MCF 10A (cell line): ENCODE measurements at places on chromosomes 2 and 18. TPM values are rescaled to one million over a fixed set of nuclear protein-coding genes. Genes with fewer than 3 reads are reported as not detected.

SP5 gene
- total RNA-seq: not detected in 2 replicates

DNA sequence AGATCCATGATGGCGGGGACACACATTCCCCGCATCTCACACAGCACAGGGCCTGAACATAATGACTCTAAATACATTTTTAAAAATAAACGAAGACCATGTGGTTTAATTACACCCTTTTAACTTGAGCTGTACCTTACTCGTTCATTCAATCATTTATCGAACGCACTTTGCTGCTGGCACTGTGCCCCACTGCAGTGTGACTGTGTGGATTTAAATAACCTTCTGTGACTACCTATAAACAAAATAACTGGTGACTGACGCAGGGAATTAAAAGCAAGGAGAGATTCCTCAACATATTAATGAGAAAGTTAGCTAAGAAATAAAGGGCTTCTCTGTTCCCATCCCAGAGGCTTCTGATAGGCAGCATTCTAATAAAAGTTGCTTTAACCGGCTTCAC lies 10.9 kb upstream of the FZD7 start:
- H3K4me1 ChIP-seq: no peaks in the 10 kb centered on the region
- no peak overlapping the region for H3K27ac ChIP-seq
- H3K27me3 ChIP-seq: peaks cover 30% of the 10 kb centered on the region
- no peak for DNase-seq

DNA sequence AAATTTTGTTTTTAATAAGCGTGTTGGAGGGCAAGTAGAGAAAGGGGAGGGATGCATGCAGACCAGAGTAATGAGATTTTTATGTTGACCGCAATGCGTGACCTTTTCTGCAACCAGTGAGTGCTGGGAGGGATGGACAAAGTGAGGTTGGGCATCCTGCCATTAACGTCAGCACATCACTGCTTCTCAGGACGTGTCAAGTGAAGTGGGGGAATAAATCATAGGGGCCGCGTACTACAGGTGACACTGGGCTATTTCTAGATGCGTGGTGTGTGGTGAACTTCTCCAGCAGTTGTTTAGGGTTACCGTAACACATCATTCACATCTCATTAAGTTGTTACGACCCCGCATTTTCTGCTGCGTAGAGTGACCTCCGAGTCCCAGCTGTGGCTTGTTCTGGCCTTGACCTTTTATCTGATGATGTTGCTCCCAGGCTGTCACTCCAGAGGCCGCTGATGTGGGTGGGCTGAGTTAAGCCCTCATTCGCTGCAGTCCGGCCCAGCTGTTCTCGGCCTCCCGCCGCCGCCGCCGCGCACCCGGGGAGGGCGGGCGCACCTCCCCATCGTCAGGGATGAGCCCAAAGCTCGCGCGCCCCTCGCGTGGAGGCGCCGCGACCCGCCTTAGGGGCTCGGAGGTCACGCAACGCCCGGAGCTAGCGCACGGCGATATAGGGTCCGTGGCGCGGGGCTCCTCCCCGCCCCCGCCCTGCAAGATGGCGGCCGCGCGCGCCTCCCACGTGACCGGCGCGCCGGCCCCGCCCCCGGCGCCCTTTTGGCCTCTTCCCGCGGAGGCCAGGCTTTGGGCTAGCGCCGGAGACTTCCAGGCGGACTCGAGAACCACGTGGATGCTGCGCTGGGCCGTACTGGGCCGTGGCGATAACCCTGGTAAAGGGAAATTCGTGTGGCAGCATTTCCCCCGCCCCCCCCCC lies 3.5 kb downstream of the ZCCHC2 start:
- no peaks in the 10 kb centered on the region for H3K27me3 ChIP-seq
- H3K36me3 ChIP-seq: peaks cover 7% of the 10 kb centered on the region
- H3K4me1 ChIP-seq: peaks cover 17% of the 10 kb centered on the region
- DNase-seq: peak; percentile 83
- peak overlapping the region; percentile 28 for H3K27ac ChIP-seq
- H3K4me3 ChIP-seq: peak overlapping the region; percentile 76

DNA sequence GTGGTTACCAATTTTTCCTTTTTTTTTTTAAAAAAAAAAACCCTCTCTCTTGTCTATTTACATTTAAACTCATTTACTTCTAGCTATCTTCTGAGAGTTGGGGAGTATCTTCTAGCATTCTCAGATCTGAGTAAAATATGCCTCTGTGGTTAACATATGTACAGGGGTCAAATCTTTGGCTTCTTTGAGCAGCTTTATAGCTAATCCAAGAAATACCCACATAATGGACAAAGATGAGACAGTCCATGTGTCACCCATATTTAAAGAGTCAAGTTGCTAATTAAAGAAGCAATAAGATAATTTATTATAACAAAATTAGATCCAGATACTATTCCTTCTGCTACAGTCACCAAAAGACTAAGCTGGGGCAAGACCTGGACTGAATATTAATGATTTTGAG lies 139.0 kb upstream of the HNRNPA3 start:
- DNase-seq: no peak
- no peak overlapping the region for H3K4me3 ChIP-seq
- H3K36me3 ChIP-seq: no peaks in the 10 kb centered on the region
- no peak overlapping the region for H3K27ac ChIP-seq

NEU2 gene
- not detected in 2 replicates for total RNA-seq

- H3K36me3 ChIP-seq: peaks cover 8% of the 10 kb centered on the region
- H3K27me3 ChIP-seq: no peaks in the 10 kb centered on the region
- no peak overlapping the region for H3K4me3 ChIP-seq
- H3K27ac ChIP-seq: no peak overlapping the region
These were observed 9.1 kb downstream of the SP9 start for GRCh38 chr2:174343623-174344455.

GRCh38 chr2:147554521-147555107 lies 290.2 kb upstream of the ACVR2A start:
- no peaks in the 10 kb centered on the region for H3K27me3 ChIP-seq
- H3K36me3 ChIP-seq: no peaks in the 10 kb centered on the region
- no peaks in the 10 kb centered on the region for H3K4me1 ChIP-seq
- H3K4me3 ChIP-seq: no peak overlapping the region
- H3K27ac ChIP-seq: no peak overlapping the region
- DNase-seq: no peak

- DNase-seq: no peak
- H3K27me3 ChIP-seq: no peaks in the 10 kb centered on the region
- H3K4me1 ChIP-seq: no peaks in the 10 kb centered on the region
- H3K36me3 ChIP-seq: no peaks in the 10 kb centered on the region
- H3K4me3 ChIP-seq: no peak overlapping the region
These were observed 544.7 kb downstream of the PARD3B start for GRCh38 chr2:205089958-205090357.

HJURP gene
- total RNA-seq: 12.7 and 29.3 TPM in 2 replicates

- no peaks in the 10 kb centered on the region for H3K36me3 ChIP-seq
- H3K4me3 ChIP-seq: no peak overlapping the region
- peak overlapping the region; percentile 43 for H3K27ac ChIP-seq
- H3K4me1 ChIP-seq: peaks cover 10% of the 10 kb centered on the region
- DNase-seq: peak; percentile 58
These were observed 439.3 kb downstream of the TMX3 start for GRCh38 chr18:68275616-68276015.

MTHFD2 gene
- total RNA-seq: 387 and 470 TPM in 2 replicates

MAP3K20 gene
- total RNA-seq: 134 and 150 TPM in 2 replicates

GRCh38 chr2:130766037-130766436 lies 10.7 kb downstream of the AMER3 start:
- no peaks in the 10 kb centered on the region for H3K36me3 ChIP-seq
- no peak overlapping the region for H3K27ac ChIP-seq
- DNase-seq: no peak
- no peak overlapping the region for H3K4me3 ChIP-seq

DNA sequence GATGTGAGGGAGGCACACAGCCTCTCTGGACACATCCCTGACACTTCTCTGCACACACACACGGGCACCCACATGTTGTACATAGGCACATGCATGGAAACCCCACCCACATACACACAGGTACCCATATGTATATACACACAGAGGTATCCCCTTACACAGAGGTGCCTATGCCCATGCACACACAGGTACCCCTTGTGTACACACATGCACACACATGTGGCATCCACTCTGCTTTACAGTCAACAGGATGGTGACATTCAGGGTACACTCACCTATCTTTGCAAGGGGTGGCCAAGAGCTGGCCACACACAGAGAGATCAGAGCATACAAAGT lies 59.5 kb downstream of the FAM168B start:
- peaks cover 8% of the 10 kb centered on the region for H3K36me3 ChIP-seq
- peaks cover 9% of the 10 kb centered on the region for H3K4me1 ChIP-seq
- no peak for DNase-seq
- H3K27ac ChIP-seq: no peak overlapping the region
- no peak overlapping the region for H3K4me3 ChIP-seq

MAT2A gene
- total RNA-seq: 348 and 366 TPM in 2 replicates

DNA sequence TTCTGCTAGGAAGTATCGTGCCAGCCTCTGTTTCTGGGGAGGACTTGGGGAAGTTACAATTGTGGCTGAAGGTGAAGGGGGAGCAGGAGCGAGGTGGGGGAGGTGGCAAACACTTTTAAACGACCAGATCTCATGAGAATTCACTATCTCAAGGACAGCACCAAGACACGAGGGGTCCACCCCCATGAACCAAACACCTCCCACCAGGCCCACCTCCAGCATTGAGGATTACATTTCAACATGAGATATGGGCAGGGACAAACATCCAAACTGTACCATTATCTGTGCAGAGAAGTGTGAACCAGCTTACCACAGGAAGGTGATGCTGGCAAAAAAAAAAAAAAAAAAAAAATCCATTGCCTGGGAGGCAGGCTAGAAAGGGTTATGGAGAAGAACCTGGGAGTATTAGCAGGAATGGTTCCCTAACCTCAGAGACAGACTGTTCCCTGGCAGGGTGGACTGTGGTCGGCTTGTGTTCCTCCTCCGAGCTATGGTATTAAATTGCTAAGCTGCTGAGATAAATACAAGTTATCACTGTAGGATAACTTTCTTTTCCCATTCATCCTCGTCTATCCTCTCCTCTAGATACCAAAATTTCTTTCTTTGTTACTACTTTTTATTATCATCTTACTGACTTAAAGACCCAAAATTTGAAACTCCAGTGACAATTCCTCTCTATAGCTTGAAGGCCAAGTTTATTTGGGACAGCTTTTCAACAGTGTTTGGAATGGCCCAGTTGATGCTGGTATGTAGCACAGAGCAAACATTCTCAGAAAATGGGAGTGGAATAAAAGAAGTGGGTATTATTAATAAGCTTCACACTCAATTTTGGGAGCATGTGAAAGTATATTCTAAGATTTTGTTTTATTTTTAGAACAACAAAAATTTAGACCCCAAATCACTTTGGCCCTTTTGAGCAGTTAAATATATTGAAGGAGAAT lies 73.7 kb upstream of the MAP3K20 start:
- no peaks in the 10 kb centered on the region for H3K36me3 ChIP-seq
- no peaks in the 10 kb centered on the region for H3K27me3 ChIP-seq
- H3K4me1 ChIP-seq: peaks cover 3% of the 10 kb centered on the region
- DNase-seq: no peak

GRCh38 chr2:776038-776437 lies 98.8 kb upstream of the TMEM18 start:
- H3K27me3 ChIP-seq: no peaks in the 10 kb centered on the region
- no peak for DNase-seq
- H3K27ac ChIP-seq: no peak overlapping the region
- H3K4me1 ChIP-seq: peaks cover 6% of the 10 kb centered on the region
- no peak overlapping the region for H3K4me3 ChIP-seq

- H3K36me3 ChIP-seq: no peaks in the 10 kb centered on the region
- no peak for DNase-seq
- H3K4me1 ChIP-seq: no peaks in the 10 kb centered on the region
- H3K27me3 ChIP-seq: peaks cover under 1% of the 10 kb centered on the region
These were observed 679 bp downstream of the RNF144A start for GRCh38 chr2:6917761-6918421.

MPP4 gene
- total RNA-seq: 0.29 TPM in 1 of 2 replicates, not detected in the other
